ENCODE measurements at places on chromosomes 7 and 10.

DNA sequence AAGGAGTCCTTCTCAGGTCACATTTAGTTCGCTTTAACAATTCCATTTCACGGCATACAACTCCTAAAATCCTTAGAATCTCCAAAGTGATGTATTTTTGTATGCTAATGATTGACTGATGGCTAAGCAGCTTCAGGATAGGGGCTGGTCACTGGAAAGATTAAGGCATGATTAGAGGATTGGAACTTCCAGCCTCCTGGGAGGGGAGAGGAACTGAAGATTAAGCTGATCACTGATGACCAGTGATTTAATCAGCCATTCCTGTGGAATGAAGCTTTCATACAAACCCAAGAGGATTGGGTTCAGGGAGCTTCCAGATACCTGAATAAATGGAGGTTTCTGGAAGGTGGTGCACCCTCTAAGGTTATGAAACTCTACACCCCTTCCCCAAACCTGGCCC lies 123.9 kb upstream of the CDK13 start:
- DNase-seq: no peak

DNA sequence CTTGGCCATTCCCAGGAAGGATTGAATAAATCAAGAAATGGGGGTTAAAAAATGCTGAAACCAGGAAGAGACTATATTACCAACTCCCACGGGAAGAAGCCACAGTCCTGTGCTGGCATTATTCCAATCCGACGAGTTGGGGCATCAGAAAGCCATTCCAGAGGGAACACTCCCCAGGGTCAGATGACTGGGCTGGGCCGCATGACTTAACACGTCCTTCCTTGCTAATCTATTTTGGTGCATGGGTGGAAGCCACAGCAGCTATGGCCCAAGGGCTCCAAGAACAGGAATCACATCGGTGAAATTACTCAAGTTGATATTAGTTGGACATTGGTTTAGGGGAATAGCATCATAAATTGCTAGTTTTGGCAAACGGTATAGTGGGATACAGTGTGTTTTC lies 592.9 kb upstream of the NRP1 start:
- no peak for DNase-seq

- DNase-seq: no peak
These were observed 90.3 kb upstream of the DLX6 start for GRCh38 chr7:96915029-96915428.

DNA sequence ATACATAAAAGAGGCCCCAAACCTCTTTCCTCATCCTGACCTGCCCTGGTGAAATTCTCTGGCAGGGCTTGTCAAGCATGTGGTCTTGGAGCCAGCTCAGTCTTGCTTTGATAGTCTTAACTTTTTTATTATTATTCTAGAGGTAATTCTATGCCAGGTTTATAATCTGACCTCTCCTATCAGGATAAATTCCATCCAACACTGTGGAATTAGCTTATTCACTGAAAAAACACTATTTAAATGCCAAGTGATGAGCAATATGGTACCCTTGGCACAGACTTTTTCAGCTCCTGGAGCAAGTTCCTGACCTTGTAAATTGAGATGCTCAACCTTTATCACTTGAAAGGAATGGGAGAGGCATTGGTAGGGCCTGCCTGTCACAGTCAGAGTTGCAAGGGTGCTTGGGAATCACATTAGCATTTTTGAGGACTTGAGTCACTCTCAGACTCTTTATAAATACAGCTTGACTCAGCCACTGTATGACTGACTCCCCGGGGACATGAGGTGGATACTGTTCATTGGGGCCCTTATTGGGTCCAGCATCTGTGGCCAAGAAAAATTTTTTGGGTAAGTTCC lies at the start of gene CPA4:
CPA4 (plus strand) TSS at position 480 of the 576 bp plus-strand sequence; CDS start at position 500, 20 bp downstream.
- peak; percentile 94 for DNase-seq

DNA sequence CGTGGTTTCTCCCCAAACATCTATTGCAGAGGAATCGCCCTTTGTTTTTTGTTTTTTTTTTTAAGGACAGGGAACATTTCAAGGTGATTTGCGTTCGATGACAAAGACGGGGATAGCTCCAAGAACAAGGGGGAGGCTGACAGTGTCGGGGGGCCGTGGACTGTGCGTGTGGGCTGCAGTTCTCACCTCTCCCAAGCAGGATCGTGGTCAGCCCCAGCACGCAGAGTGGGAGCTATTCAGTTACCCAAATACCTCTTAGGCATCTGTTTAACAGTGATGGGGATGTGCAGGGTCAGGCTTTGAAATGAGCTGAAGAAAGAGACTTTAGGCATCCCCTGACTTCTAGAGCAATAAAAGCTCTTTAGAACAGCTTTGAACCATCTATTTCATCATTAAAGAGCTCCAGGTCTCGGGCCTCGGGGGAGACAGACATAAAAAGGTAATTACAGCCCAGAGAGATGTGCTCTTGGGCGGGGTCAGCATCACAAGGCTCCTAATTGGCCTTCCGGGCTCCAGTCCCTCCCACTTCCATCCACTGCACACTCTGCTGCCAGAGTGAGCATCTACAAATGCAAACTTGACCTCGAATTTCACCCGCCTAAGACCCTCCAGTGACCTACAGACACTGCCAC lies 97.3 kb downstream of the MYL10 start:
- DNase-seq: no peak

GRCh38 chr7:47381134-47381495 lies 200.8 kb downstream of the TNS3 start:
- DNase-seq: no peak

- no peak for DNase-seq
These were observed 20.4 kb downstream of the TRDMT1 start for GRCh38 chr10:17181110-17181509.

DNA sequence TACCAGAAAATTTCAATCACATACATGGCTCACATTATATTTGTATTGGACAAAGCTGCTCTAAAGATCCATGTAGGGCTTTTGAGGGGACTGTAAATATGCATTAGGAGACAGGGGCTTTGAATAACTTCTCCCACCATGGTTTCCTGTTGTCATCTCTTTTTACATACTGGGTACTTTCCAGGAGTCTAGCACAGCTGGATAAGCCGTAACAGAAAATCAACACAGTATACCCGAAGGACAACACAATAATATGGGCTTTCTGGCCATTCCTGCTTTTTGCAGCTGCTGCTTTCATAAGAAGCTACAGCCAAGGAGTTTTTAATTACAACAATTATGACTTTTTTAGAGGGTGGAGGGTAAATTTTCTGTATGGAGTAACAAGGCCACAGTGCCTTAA lies 63.4 kb upstream of the SRPK2 start:
- DNase-seq: no peak

DNA sequence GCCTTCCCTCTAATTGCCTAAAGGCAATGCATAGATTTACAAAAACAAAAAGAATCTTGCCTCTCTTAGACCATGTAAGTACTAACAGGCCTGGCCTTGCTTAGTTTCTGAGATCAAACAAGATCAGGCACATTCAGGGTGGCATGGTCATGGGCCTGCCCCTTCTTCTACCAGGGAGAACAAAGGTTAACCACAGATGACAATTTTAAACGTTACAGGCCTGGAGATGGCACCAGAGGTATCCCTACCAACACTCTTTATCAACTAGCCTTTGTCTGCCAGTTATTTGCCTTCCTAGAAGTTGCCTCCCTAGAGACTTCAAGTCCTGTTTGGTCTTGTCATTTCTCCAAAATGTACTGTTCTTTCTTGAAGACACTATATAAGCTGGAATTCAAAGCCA lies 252.6 kb downstream of the DOCK4 start:
- no peak for DNase-seq

All from BJ (cell line).